ENCODE measurements at places on chromosomes 16 and 17.

- no peak for DNase-seq
Observed at GRCh38 chr17:11853321-11854151, 143.7 kb downstream of the ZNF18 start.

DNA sequence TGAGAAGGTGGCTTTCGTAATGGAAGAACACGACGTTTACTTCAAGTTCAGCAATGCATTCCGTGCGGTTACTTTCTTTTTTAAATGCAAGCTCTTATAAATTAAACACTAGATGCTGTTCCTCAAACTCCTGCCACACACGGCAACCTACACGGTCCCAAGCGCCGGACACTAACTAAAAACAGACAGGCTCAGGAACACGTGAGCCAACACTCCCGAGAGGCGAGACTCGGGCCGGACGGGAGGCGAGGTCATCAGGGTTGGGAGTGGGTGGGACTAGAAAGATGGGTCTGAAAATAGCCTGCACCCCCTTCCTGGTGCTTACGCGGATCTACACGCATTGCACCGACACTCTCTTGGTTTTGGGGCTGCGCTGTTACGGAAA, 6.4 kb downstream of the CLCN7 start:
- DNase-seq = no peak

- no peak for DNase-seq
Observed at GRCh38 chr16:81210807-81211206, 27.7 kb upstream of the BCO1 start.

DNA sequence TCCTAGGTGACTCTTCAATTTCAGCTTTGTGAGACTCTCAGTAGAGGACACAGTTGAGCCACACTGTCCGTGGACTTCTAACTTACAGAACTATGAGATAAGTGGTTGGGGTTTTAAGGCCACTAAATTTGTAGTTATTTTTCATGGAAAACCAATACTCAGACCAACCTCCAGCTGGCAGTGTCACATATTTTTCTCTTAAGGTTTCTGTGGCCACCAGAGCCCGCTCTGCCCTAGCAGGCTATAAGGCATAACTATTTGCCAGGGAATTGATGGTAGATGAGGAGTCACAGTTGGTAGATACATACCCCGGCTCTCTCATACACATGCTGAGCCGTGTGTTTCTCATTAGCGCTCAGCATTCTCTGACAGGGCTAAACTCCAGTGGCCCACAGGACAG, 336.8 kb upstream of the MON1B start:
- no peak for DNase-seq
